ENCODE measurements at places on chromosomes 6 and 20.

DNA sequence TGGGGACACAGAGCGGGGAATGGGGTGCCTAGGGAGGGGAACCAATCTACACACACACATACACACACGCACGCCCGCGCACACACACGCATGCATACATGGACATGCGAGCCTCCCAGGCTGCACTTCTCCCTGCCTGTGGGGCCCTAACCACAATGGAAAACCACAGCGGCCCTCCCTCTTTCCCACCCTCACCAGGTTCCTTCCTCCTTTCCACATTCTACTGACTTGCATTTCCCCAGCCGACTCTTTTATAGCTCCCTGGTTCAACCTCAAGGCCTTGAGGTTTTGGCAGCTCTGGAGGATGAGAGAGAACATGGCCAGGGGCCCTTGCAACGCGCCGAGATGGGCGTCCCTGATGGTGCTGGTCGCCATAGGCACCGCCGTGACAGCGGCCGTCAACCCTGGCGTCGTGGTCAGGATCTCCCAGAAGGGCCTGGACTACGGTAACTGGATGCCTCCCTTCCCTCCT lies at the start of gene BPI:
Gene BPI (plus strand): TSS at position 249 of the 472 bp plus-strand sequence. CDS start 68 bp downstream, at position 317.
- no peak for DNase-seq

- no peak for DNase-seq
Measured at GRCh38 chr20:52619101-52619500, 353.1 kb upstream of the TSHZ2 start.

DNA sequence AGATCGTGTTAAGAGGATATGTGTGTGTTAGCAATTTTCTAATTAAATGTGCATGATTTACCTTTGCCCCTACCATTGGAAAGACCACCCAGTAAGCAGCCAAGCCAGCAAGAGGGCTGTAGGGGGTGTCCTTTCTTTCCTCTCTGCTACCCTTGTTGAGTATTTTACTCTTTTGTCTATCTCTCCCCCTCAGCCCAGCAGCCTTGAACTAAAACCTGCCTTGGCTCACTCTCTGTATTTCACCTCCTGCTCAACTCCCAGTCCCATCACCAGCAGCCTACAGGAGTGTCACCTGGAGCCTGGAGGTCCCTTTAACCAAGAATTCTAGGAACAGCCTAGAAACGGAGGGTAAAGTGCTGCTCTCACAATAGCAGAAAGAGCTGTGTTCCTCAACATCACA lies 81.0 kb downstream of the HIVEP2 start:
- no peak for DNase-seq

- DNase-seq: no peak
Measured at GRCh38 chr6:6753301-6753700, 164.8 kb downstream of the LY86 start.

- DNase-seq: no peak
Measured at GRCh38 chr6:10884245-10884972, 2.4 kb upstream of the SYCP2L start.

- no peak for DNase-seq
Measured at GRCh38 chr6:161256407-161256806, 17.5 kb downstream of the AGPAT4 start.

DNA sequence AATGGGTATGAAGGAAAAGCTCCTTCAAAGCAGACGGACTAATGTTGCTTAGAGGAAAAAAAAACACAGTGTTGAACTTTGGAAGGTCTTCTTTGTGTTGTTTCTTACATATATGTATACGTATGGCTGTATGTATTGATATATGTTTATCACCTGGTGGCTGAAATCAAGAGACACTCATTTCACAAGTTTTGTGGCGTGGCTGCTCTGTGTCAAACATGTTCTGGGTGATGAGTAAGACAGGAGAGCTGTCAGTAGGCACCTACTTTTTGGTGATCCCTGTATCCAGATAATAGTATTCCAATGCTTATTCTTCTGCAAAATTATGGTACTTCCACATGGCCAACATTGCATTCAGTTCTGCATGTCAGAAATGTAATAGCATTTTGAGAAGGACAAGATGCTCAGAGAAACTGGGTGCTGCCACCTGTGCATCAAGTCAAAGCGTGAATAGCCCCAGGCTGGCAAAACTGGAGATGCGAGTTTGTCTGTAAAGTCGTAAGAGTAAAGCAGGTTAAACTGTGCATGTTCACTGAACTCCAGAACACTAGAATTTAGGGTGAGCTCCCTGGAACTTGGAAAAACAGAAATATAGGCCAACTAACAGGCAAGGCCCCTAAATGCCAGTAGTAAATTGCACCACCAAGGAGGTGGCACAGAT lies 67.9 kb downstream of the ARMC2 start:
- no peak for DNase-seq

GRCh38 chr6:2663123-2663522 lies 87.6 kb downstream of the MYLK4 start:
- no peak for DNase-seq

- DNase-seq: no peak
Measured at GRCh38 chr6:167455371-167455770, 130.5 kb downstream of the TTLL2 start.

GRCh38 chr20:62733891-62734290 lies 25.3 kb downstream of the NTSR1 start:
- no peak for DNase-seq

DNA sequence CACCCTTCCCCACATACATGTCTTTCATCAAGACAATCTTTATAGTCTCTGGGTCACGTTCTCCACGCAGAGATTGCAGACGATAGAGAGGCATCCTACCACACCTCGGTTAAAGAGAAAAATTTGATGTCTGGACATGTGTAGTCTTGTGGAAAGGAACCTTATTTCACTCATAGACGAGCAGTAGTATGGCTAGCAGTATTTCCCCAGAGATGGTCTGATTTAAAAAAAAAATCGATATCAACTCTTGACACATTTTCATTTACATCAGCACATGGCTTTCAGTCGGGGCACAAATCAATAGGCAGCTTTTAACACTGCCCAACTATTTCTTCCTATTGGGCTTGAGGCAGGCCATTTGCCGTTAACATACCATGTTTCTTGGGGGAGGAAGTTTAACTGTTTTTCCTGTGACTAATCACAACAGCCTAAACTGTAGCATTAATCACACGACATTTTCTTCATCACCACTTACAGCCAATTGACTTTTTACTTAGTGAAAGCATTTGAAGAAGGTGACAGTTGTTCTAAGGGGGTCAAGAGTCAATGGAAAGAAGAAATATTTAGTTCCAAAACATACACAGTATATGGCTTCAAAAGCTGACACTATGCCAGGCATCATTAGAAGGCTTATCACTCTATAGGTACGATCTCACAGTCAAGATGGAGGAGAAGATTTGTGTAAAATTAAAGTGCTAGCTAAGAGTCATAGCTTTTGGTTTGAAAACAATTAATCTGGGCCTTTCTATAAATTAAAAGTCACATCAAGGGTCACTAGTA lies 129.5 kb upstream of the HDAC2 start:
- no peak for DNase-seq

GRCh38 chr6:167721291-167721690 lies 105.4 kb upstream of the AFDN start:
- no peak for DNase-seq

- no peak for DNase-seq
Measured at GRCh38 chr6:37940074-37940847, 120.7 kb downstream of the ZFAND3 start.

- DNase-seq: no peak
Measured at GRCh38 chr20:57713951-57714350, 4.1 kb upstream of the PMEPA1 start.

- DNase-seq: no peak
Measured at GRCh38 chr6:168090064-168090690, 11.2 kb upstream of the FRMD1 start.

Data from GM19239 (cell line).